ENCODE measurements at places on chromosomes 4 and X.

DNA sequence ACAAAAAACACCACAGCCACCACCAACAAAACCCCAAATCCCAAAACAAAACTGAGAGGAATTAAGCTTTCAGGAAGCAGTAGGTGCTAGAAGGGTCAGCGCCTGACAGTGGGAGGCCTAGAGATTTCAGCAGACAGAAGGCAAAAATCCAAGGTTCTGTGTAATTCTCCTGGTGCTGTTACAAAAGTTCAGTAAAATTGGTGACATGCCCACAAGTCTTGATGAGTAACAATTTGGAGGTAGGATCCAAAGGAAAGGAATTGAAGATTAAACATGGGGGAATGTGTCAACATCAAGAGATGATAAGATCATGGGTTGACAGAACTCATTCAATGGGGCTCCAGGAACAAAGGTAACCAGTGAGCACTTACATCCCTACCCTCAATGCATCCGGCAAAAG lies 653.8 kb upstream of the CPEB2 start:
- DNase-seq: no peak

- DNase-seq: no peak
Measured at GRCh38 chr4:43766648-43767047, 682.0 kb downstream of the KCTD8 start.

DNA sequence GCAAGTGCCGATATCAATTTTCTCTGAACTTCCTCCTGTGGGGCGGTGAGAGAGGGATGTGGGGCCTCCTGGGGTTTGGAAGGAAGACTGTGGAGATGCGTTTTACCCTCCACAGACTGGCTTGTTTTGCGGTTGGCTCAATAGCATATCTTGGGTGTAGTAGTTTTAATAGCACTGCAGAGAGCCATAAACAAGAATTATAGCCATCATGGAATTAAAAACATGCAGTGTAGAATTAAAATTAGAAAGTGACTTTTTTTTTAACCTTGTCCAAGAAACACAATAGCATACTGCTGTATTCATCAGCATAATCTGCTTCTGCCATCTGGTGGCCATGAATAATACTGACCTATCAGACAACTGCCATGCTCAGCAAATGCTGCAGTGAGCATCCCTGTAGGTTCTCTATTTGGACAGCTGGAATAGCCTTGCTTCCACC lies 47.3 kb upstream of the SCML1 start:
- DNase-seq: no peak

DNA sequence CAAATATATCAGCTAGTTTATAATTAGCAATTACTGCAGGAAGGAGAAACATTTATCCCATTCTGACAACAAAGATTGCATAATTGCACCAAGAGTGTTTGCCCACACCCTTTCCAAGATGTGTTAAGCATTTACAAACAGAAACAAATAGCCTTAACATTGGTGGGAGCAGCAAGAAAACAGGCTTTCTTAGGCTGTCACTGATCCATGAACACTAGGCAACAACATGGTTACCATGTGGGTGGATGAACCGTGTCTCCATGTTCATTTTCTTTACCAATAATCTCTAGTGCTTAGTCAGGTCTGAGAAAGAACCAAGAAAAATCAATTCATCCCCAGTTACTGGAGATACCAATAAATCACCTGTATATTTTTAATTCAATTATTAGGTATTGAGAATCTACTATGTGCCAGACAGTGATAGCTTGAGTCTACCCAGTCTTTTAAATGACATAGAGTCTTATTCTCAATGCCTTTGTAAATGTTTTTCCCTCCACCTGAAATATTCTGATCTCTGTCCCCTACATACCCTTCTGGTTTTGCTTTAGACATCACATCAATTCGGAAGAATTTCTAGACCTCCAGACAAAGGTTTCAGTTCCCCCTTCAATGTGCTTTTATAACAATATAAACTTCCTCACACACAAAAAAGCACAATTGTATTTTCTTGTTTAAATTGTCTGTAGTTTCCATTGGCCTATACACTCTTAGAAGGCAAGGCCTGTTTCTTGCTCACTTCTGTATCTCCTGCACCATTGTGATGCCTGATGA lies 286.6 kb downstream of the PPP1R2C start:
- DNase-seq: no peak

DNA sequence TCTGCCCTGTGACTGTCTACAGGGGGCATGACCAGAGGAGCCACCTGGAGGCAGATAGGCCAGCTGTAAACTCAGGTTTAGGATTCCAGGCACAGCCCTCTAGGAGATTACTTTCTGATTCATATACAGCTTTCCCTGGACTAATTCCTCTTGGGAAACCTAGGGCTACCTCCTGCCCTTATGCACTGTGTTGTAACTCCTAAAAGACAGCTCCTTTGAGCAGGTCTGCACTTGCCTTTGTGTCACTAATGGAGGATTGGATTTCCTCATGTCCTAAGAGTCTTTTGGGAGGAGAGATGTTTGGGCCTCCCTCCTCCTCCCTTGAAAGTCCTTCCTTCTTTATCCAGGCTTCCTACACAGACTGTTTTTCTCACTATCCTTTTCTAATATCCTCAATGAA lies 202.0 kb downstream of the PCDH19 start:
- DNase-seq: no peak

- no peak for DNase-seq
Measured at GRCh38 chrX:48976086-48976485, 4.4 kb upstream of the KCND1 start.

DNA sequence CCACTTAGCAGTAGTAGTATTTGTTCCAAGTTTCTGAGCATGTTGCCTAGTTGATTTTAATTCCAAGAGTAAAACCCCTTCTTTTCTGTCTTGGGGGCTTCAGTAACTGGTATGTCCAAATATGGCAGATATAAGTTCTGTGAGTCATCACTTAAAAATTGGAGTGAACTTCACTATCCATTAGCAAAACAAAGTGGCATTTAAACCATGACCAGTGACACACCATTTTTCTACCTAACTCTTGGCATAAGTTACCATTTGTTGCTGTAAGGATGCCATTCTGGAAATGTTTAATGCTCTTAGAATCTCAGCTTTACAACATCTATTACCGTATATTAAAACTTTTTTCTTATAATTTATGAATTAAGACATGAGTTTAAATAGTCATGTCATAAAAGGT lies 102.0 kb downstream of the CBR4 start:
- DNase-seq: no peak

DNA sequence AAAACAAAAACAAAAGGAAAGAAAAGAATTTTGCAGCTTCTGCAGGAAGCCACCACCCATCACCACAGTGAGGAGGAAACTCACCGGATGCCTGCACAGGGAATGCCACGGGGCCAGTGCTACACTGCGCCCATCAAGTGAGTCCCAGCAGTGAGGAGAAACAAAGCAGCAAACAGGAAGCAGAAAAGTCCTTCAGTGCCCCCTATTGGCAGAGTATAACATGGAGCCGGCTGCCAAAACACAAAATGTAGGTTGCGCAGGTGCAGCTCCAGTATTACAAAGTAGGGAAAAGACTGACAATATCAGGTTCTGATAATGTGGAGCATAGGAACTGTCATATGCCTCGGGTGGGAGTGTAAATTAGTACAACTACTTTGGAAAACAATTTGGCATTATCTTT lies 23.3 kb upstream of the SCML2 start:
- no peak for DNase-seq

GRCh38 chr4:12211636-12212035 lies 782.9 kb upstream of the HS3ST1 start:
- no peak for DNase-seq

GRCh38 chr4:87419578-87420249 lies 2.7 kb upstream of the NUDT9 start:
- DNase-seq: no peak

DNA sequence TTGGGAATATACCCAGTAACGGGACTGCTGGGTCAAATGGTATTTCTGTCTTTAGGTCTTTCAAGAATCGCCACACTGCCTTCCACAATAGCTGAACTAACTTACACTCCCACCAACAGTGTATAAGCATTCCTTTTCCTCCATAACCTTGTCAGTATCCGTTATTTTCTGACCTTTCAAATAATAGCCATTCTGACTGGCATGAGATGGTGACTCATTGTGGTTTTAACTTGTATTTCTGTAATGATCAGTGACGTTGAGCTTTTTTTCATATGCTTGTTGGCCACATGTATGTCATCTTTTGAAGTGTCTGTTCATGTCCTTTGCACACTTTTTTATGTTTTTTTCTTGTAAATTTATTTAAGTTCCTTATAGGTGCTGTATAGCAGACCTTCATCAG lies 81.2 kb downstream of the ADAM29 start:
- no peak for DNase-seq

- DNase-seq: no peak
Measured at GRCh38 chrX:12206413-12206812, 68.1 kb downstream of the FRMPD4 start.

DNA sequence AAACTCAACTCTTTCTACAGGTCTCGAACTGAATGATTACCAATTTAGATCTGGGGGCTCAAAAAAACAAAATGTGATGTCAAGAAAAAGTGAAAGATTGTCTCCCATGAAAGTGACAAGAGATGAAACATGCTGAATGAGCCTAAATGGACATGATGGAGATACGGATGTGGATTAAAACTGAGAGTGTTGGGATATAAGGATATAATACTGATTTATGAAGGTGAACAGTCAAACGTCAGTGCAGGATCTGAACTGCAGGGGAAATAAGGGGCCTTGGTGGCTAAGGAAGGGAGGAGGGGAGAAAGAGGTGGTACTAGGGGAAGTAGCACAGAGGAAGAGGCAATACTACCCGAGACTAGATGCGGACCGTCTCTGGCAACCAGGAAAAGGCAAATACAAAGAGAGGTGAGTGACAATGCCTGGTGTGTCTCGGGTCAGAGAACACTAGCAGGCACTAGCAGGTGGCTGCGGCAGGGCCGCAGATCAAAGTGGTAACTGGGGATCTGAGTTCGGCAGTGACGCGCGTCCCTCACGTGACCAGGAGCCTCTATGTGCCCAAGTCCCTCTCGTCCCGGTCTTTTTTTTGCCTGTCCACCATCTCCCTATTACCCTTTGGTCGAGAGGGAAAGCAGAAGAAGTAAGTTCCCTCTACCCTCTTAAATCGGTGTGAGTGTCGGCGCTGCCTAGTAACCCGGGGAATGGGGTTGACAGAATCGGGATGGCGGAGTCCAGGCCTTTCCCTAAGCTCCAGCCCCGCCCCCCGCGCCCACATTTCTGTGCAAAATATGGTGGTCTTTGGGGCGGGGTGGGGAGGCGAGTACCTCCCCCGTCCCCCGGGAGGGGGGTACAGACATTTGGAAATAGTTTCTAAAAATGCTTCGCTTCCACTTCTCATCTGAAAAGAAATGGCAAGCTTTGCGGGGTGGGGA lies at the start of gene TCEAL1:
TSS of gene TCEAL1 (plus strand) at position 590 of the 932 bp plus-strand sequence. CDS start 942 bp downstream, outside the sequence.
- DNase-seq: no peak

- no peak for DNase-seq
Measured at GRCh38 chr4:21835712-21836111, 112.9 kb downstream of the KCNIP4 start.

GRCh38 chr4:150315175-150315574 lies 236.9 kb downstream of the DCLK2 start:
- DNase-seq: peak; percentile 24

- no peak for DNase-seq
Measured at GRCh38 chr4:10030972-10031667, 9.8 kb upstream of the SLC2A9 start.

DNA sequence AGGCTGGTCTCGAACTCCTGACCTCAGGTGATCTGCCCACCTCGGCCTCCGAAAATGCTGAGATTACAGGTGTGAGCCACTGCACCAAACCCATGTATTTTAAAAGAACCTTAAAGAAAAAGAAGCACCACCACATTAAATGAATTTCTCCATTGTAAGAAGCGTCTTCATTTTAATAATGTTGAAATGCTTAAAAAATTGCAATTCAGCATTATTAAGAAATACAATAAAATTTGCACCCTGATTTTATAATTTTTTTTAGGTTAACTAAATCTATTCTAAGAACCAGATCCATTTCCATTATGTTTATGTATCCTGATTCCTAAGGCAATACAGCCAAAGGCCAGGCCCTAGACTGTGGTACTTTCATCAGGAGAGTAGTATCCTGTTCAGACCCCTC lies 167.2 kb downstream of the BTC start:
- DNase-seq: no peak

GRCh38 chr4:23878912-23879732 lies 10.7 kb downstream of the PPARGC1A start:
- DNase-seq: no peak

- no peak for DNase-seq
Measured at GRCh38 chr4:97235521-97235920, 907.8 kb downstream of the STPG2 start.

GRCh38 chr4:92128676-92129075 lies 175.1 kb upstream of the GRID2 start:
- no peak for DNase-seq

GRCh38 chr4:169158861-169159260 lies 111.9 kb downstream of the SH3RF1 start:
- no peak for DNase-seq

DNA sequence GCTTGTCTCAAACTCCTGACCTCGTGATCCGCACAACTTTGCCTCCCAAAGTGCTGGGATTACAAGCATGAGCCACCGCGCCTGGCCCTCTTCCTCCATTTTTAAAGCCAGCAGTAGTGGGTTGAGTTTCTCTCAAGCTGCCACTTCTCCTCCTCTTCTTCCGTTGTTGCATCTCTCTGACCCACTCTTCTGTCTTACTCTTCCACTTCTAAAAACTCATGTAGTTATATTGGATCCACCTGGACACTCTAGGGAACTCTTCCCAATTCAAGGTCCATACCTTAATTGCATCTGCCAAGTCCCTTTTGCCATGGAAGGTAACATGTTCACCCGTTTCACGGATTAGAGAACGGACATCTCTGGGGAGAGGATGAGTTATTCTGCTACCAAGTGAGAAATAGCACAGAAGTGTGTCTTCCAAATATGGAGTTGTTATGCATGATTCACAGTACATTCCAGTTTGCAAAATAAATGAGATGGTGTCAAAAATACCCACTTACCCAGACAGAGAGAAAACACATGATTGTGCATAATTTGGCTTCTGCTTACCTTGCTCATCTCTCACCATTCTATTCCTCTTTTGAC lies 51.8 kb downstream of the GBA3 start:
- DNase-seq: no peak

- no peak for DNase-seq
Measured at GRCh38 chrX:120452131-120452530, 17.0 kb downstream of the LAMP2 start.

- no peak for DNase-seq
Measured at GRCh38 chr4:159210975-159211374, 108.1 kb downstream of the RAPGEF2 start.

GRCh38 chr4:32684160-32684559 lies 1964.0 kb downstream of the PCDH7 start:
- no peak for DNase-seq
